ENCODE measurements at places on chromosomes 7 and 10.

DNA sequence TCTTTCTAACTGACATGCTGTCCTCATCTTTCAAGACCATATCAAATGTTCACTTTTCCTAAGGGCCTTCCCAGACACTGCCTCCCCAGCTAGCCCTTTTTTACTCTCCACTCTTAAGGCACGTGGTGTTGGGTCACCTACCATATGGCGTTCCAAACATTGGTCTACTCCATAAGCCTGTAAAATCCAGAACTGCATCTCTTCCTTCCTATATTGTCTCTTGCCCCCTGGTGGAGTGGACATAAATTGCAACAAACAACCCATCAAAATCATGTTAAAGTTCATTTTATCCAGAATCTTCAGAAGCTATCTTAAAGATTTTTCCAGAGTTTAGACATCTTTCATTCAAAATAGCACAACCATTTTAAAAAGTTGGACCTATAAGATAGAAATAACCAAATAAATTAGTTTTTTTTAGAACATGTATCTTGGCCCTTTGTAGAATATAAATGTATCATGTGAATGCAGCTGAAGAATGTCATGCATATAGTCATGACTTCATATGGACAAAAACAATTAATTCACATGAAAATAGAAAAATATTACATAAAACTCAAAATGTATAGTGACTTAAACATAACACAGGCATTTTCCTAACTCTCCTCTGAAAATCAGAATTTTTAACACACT, 180.6 kb upstream of the CHRM2 start:
- DNase-seq = no peak

GRCh38 chr7:36730046-36730445, 5.8 kb upstream of the AOAH start:
- DNase-seq = no peak

- no peak for DNase-seq
Observed at GRCh38 chr10:61705022-61705613, 42.4 kb downstream of the CABCOCO1 start.

DNA sequence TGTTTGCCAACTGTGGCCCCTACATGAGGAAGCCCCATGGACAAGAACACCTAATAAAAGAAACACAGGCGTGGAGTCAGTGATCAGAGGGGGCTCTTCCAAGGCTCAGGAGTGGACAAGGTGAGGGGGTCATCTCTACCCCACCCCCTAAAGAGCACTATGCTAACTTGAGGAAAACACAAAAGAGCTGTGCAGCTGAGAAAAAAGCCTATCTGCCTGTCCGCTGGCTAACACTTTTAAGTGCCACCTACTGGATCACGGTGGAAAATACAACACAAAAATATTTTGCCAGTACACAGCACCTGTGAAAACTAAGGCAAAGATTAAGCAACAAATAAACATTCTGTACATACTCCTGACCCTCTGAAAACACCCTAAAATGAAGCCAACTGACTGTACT, 53.1 kb upstream of the COBL start:
- DNase-seq = no peak

GRCh38 chr7:106964466-106964865, 80.0 kb upstream of the PRKAR2B start:
- no peak for DNase-seq

DNA sequence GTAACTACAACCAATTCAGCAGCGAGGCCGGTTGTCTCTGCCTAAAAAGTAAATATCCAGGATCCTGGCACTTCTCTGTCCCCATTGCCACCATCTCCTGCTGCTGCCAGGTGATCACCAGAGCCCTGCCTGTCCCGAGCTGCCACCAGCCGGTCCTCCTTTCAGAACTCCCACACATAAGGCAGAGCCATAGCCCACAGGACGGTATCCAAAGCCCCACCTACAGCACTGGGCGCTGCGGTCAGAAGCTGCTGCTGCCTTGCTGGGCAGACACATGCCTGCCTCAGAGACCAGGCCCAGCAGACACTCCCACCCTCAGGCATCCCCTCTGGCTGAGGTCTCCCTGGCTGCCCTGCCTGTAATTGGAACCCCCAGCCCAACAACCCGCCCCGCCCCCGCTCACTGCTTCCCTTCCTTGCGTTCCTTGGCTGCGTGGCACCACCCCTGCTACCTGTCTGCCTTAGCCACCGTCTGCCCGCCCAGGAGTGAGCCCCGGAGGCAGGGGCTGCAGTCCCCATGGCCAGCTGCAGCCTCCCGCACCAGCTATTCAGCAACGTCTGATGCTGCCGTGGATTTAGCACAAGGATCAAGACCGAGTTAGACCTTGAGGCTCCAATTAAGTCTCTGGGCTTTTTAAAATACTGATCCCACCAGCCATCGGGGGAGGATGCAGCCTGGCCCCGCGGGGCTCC, 100.7 kb downstream of the CYTH3 start:
- no peak for DNase-seq

Measured in left lobe of liver (tissue), 2 donors.